ENCODE measurements at places on chromosomes 16 and 17. TPM values are rescaled to one million over a fixed set of nuclear protein-coding genes. Genes with fewer than 3 reads are reported as not detected.

The TLCD3B gene
- 0.20 TPM for total RNA-seq

The TBC1D28 gene
- total RNA-seq, result not detected

The TK2 gene
- total RNA-seq, result 19.8 TPM

The DRC3 gene
- total RNA-seq, result 2.3 TPM

The PRR14 gene
- total RNA-seq, result 23.6 TPM

The HBA2 gene
- total RNA-seq, result 0.38 TPM

The GJD3 gene
- 0.71 TPM for total RNA-seq

The B4GALNT2 gene
- total RNA-seq, result 0.38 TPM

The NPIPB9 gene
- total RNA-seq, result 1.8 TPM

The SMTNL2 gene
- 0.28 TPM for total RNA-seq

The CCP110 gene
- 7.3 TPM for total RNA-seq

The TBC1D3 gene
- not detected for total RNA-seq

The ALKBH5 gene
- 70.5 TPM for total RNA-seq

The RAB26 gene
- 4.0 TPM for total RNA-seq

The TNFRSF13B gene
- total RNA-seq, result not detected

The WNK4 gene
- 1.1 TPM for total RNA-seq

The ZFPM1 gene
- total RNA-seq, result 5.6 TPM

The ALDH3A1 gene
- total RNA-seq, result 1,194 TPM

The NKD1 gene
- total RNA-seq, result 0.21 TPM

The DBNDD1 gene
- total RNA-seq, result 59.3 TPM

The MT1B gene
- not detected for total RNA-seq

The MT3 gene
- 0.34 TPM for total RNA-seq

The PRKCB gene
- total RNA-seq, result 0.22 TPM

The CACNG4 gene
- 15.0 TPM for total RNA-seq

The PPP1R27 gene
- 0.27 TPM for total RNA-seq

The JUP gene
- 126 TPM for total RNA-seq

The C17orf100 gene
- total RNA-seq, result 3.0 TPM

The GPR179 gene
- 0.03 TPM for total RNA-seq

The CCL16 gene
- not detected for total RNA-seq

The GPRC5C gene
- 48.8 TPM for total RNA-seq
